ENCODE measurements at places on chromosomes 2 and 18. TPM values are rescaled to one million over a fixed set of nuclear protein-coding genes. Genes with fewer than 3 reads are reported as not detected.
A peak's percentile ranks its signal among the peaks of the same experiment; 100 is the strongest.

SERPINB10 gene
- total RNA-seq, result not detected

FAM110C gene
- total RNA-seq, result 15.1 TPM

DLX1 gene
- not detected for total RNA-seq

DSG4 gene
- total RNA-seq, result not detected

DNA sequence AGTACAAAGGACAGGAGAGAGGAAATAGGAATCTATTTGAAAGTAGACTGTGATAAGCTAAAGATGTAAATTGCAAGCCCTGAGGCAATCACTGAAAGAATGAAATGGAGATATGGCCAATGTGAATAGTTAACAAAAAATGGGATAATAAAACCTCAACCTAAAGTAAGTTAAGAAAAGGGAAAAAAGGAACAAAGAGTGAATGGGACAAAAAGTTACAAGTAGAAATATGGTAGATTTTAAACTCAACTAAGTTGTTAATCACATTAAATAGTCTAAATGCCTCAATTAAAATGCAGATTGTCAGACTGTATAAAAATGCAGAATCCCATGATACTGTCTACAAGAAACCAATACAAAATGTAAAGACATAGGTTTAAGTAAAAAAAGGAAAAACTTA lies 165.2 kb upstream of the RBMS1 start:
- H3K4me1 ChIP-seq, result no peaks in the 10 kb centered on the region
- no peaks in the 10 kb centered on the region for H3K27me3 ChIP-seq
- no peak overlapping the region for H3K4me3 ChIP-seq
- H3K36me3 ChIP-seq, result no peaks in the 10 kb centered on the region
- no peak for DNase-seq

DNA sequence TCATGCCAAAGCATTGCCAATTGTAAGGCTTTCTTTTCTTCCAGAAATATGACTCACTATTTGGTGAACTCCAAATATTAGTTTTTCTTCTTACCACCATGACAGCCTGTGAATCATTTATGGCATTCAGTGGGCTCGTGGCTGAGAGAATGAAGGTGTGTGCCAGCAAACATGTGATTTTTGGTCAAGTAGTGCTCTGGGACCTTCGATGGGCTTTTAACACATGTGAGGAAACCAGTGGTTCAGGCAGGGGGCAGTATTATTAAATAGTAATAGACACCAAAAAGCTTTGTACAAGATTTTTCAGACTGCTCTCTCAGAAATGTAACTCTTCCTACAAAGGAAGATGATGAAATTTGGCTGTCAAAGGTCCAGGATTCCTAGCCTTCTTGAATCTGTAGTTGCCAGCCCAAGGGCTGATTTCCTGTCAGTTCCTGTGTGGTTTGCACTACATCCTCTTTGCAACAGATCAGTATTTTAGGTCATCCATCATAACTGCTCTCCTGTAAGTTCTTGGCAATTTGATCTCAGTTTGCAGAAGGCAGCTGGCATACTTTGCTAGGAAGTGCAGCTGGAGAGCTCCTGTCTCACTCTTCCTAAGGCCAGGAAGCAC lies 64.3 kb downstream of the BABAM2 start:
- H3K4me3 ChIP-seq, result no peak overlapping the region
- peak; percentile 66 for DNase-seq
- peak overlapping the region; percentile 63 for H3K27ac ChIP-seq
- H3K27me3 ChIP-seq, result no peaks in the 10 kb centered on the region
- H3K4me1 ChIP-seq, result peaks cover 21% of the 10 kb centered on the region

- no peak overlapping the region for H3K27ac ChIP-seq
- DNase-seq, result no peak
- peaks cover 5% of the 10 kb centered on the region for H3K4me1 ChIP-seq
Measured at GRCh38 chr18:63131959-63132818, 187.4 kb downstream of the BCL2 start.

DNA sequence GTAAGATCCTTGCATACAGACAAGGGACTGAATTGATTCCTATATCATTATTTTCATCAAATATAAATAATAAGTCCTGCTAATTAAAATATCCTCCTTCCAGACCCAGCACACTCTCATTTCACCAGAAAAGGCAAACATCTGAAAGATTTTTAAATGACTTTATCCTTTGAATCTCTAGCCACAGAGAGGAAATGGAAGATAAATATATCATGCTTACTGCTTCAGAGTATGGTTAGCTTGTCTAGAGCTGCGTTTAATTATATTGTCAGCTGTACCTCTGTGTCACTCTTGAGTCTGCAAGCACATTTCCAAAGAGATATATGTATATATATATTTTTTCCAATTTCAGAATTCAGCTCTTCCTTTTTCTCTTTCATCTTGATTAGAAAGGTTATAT lies 232.7 kb downstream of the TRIB2 start:
- no peaks in the 10 kb centered on the region for H3K36me3 ChIP-seq
- no peak overlapping the region for H3K27ac ChIP-seq
- no peaks in the 10 kb centered on the region for H3K27me3 ChIP-seq
- H3K4me3 ChIP-seq, result no peak overlapping the region
- H3K4me1 ChIP-seq, result no peaks in the 10 kb centered on the region
- no peak for DNase-seq

GRCh38 chr2:144126302-144126701 lies 393.6 kb downstream of the ZEB2 start:
- H3K27me3 ChIP-seq, result no peaks in the 10 kb centered on the region
- H3K4me3 ChIP-seq, result no peak overlapping the region
- no peak overlapping the region for H3K27ac ChIP-seq
- H3K36me3 ChIP-seq, result no peaks in the 10 kb centered on the region
- no peaks in the 10 kb centered on the region for H3K4me1 ChIP-seq
- DNase-seq, result no peak

GRCh38 chr2:28661589-28662001 lies 90.0 kb upstream of the PPP1CB start:
- H3K27me3 ChIP-seq, result no peaks in the 10 kb centered on the region
- no peak overlapping the region for H3K4me3 ChIP-seq
- H3K27ac ChIP-seq, result peak overlapping the region; percentile 82
- peak; percentile 90 for DNase-seq

DNA sequence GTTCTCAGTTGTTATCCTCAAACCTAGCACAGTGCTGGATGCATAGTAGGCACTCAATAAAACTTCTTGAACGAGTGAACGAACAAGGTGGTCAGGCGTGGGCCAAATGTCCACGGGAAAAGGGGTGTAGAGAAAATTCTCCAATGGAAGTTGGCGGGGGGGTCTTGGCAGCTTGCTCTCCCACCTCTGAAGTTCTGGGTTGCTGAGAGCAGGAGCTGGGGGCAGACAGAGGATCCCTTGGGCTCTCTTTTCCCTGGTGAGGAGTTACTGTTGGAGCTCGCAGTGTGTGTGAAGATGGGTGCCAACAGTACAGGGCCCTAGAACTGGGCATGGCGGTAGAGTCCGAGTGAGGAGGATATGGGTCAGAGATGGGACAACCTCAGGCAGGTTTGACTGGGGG lies 2.3 kb upstream of the CRYBA2 start:
- no peak for DNase-seq
- peaks cover 74% of the 10 kb centered on the region for H3K27me3 ChIP-seq
- H3K36me3 ChIP-seq, result no peaks in the 10 kb centered on the region
- H3K4me1 ChIP-seq, result peaks cover 51% of the 10 kb centered on the region

DNA sequence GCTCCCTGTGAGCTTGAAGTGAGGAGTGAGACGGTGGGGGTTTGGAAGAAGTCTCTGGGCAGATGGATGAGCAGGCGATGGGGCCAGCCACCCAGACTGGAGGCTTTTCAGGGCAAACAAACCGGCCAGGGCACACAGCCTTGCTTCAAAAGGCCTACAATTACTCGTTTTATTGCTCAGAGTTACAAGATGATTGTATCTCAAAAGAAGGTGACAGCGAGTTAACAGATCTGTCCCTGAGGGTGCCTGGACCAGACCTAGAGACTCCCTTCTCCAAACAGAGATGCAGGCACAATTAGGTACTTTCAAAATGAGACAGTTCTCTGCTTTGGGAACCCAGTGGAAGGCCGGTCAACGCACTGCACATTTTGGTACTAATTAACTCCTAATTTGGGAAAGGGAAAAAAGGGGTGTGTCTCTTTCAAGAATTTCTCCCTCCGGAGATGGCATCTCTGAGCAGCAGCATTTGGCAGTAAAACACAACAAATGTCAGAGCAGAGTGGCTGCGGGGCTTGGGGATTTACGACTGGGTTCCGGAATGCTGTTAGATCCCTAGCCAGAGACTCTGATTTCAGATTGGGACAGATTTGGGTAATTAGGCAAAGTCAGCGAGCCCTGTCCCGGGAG lies 226.7 kb downstream of the TTC32 start:
- DNase-seq, result no peak
- H3K27ac ChIP-seq, result no peak overlapping the region
- H3K36me3 ChIP-seq, result no peaks in the 10 kb centered on the region
- H3K4me3 ChIP-seq, result no peak overlapping the region
- no peaks in the 10 kb centered on the region for H3K27me3 ChIP-seq
- no peaks in the 10 kb centered on the region for H3K4me1 ChIP-seq

DNA sequence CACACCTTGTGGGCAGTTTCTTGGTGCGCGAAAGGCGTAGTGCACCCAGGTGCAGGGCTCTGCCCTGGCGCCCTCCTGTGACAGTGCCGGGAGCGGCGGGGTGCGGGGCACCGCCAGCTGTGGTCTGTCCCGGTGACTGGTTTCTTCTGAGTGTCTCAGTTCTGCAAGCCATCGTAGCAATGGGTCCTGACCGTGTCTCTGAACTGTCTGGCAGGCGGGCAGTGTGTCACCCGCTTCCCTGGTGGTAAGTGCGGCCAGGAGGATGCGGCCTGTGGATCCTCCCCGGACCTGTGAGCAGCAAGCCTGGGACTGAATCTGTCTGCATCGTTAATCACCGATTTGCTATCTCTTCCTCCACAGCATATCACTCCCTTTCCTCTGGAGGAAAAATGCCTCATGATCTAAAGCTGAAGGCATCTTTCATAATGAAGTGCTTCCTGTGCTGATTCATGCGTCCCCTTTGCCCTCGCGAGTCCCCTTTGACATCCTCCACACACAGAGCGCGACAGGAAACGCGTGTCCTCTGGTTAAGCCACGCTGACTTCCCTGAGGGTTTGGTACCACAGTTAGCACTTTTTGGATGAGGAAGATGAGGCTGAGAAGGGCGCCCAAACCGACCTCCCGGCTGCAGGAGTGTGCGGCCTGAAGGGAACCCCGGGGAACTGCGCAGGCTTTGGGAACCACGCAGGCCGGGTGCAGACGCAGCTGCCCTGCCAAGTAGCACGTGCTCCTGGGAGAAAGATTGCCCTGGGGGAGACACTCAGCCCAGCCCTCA lies 416.0 kb upstream of the HS6ST1 start:
- H3K27ac ChIP-seq, result no peak overlapping the region
- no peak for DNase-seq
